ENCODE measurements at places on chromosomes 2 and 18. TPM values are rescaled to one million over a fixed set of nuclear protein-coding genes. Genes with fewer than 3 reads are reported as not detected.

HOXD4 gene
- 0.82 TPM for total RNA-seq

CCDC85A gene
- 0.03 TPM for total RNA-seq

VIT gene
- not detected for total RNA-seq

PROKR1 gene
- not detected for total RNA-seq

PSD4 gene
- 38.2 TPM for total RNA-seq

MARCHF4 gene
- 16.7 TPM for total RNA-seq

TTR gene
- total RNA-seq: not detected
